Activated CD4-positive, alpha-beta T cell treated with anti-CD3 and anti-CD28 coated beads, Interleukin-2, amount 50 U/mL, for 24 hours (primary cell): ENCODE measurements at places on chromosomes 3 and 15.

GRCh38 chr3:3551981-3552380 lies 247.2 kb upstream of the LRRN1 start:
- DNase-seq, result no peak

- DNase-seq, result no peak
These were observed 21.0 kb downstream of the PTH1R start for GRCh38 chr3:46898321-46899150.

- no peak for DNase-seq
These were observed 152.0 kb downstream of the ZBBX start for GRCh38 chr3:167228135-167228534.

GRCh38 chr3:174644287-174644686 lies 214.8 kb upstream of the NAALADL2 start:
- no peak for DNase-seq

GRCh38 chr3:45509038-45509767 lies 85.3 kb upstream of the LIMD1 start:
- DNase-seq, result no peak

GRCh38 chr3:180630371-180630770 lies 28.4 kb downstream of the TTC14 start:
- DNase-seq, result no peak

- no peak for DNase-seq
These were observed 176.6 kb downstream of the KLF13 start for GRCh38 chr15:31503256-31503655.

DNA sequence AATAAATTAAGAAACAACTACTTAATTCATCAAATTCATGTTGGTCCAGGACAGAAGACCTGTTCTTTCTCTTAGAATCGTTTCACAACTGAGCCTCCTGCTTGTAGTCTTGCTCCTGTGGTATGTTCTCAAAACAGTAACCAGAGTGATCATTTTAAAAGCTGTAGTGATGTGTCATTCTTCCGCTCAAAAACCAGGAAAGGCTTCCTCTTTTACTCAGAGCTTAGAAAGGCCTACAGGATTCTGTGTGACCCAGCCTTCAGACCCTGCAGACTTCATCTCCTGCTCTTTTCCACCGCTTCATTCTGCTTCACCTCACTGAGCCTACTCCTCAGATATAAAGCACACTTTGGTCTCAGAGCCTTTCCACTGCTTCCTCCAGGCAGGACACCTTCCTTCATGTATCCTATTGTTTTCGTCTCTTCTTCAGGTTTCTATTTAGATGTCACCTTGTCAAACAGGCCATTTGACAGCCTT lies 22.7 kb downstream of the ST6GAL1 start:
- DNase-seq, result no peak

DNA sequence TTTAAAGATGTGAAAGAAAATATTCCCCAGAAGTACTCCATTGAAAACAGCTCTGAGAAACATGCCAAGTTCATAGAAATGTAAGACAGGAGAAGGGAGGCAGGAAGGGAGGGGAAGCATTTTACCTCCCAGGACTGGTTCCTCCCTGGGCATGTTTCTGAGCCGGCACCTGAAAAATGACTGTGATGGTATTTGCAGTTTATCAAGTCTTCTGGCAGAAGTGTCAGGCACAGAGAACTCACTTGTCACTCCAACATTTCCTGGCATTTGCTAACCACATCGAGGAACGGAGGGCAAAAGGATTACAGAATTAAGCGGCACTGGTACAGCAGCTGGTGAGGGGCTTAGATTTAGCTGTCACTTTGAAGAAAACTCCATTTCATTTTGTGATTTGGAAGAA lies 1054.0 kb downstream of the TUSC7 start:
- no peak for DNase-seq

- DNase-seq, result no peak
These were observed 235.0 kb downstream of the ADAMTS17 start for GRCh38 chr15:100106732-100107131.

DNA sequence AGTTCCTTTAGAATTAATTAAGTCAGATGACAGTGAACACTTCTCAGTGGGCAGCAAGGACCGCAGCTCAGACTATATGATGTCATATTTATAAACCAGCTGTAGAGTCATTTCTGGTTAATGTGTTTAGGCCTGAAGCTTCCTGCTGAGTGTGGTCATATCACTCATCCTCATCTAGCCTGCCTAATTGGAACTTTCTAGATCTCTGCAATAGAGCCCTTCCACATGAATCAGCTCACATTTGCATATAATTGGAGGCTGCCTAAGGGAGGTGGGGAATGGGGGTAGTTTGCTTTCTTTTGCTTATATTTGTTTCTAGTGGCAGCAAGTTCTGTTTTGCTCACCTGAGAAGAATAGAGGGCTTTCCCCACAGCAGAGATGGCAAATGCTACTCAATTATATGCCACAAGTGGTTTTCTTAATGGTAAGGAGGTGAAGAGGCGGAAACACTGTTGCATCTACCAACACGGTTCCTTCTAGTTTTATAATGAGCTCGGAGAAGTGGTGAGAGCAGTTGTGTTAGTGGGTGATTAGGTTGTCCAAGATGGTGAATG lies 148.1 kb downstream of the KLHL25 start:
- no peak for DNase-seq

DNA sequence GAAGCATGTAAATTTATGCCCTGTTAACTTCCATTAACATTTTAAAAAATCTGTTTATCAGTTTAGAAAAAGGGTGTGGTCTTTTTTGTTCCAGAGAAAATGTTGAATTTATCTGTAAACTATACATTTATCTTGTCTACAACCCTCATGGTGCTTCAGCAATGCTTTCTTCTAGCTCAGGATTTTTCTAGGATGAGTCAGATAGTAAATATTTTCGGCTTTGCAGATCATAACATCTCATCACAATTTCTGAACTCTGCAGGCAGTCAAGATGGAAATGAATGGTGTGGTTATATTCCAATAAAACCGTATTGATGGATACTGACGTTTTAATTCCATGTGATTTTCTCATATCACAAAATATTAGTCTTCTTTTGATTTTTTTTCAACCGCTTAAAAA lies 70.5 kb upstream of the FOXB1 start:
- DNase-seq, result no peak

GRCh38 chr3:100538339-100538706 lies 45.9 kb downstream of the TMEM45A start:
- no peak for DNase-seq

GRCh38 chr3:16818194-16818593 lies 66.6 kb upstream of the PLCL2 start:
- no peak for DNase-seq

GRCh38 chr3:20095470-20095869 lies 55.2 kb downstream of the KAT2B start:
- DNase-seq, result no peak

DNA sequence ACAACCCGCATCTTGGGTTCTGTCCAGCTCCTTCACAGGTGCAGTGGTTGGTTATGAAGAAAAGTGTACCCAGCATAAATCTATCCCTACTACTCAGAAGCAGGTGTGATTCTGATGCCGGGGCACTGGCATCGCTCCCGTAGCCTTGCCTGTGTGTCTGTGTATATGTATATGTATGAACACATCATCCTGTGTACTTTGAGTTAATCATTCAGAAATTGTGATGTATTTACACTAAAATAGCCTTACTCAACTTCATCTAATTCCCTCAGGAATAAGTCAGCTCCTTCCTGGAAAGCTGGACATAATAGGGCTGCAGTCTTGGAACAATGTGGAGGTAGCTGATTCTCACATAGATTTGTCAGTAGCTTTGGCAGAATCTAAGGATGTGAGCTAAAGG lies 6.7 kb upstream of the ZBED2 start:
- no peak for DNase-seq

DNA sequence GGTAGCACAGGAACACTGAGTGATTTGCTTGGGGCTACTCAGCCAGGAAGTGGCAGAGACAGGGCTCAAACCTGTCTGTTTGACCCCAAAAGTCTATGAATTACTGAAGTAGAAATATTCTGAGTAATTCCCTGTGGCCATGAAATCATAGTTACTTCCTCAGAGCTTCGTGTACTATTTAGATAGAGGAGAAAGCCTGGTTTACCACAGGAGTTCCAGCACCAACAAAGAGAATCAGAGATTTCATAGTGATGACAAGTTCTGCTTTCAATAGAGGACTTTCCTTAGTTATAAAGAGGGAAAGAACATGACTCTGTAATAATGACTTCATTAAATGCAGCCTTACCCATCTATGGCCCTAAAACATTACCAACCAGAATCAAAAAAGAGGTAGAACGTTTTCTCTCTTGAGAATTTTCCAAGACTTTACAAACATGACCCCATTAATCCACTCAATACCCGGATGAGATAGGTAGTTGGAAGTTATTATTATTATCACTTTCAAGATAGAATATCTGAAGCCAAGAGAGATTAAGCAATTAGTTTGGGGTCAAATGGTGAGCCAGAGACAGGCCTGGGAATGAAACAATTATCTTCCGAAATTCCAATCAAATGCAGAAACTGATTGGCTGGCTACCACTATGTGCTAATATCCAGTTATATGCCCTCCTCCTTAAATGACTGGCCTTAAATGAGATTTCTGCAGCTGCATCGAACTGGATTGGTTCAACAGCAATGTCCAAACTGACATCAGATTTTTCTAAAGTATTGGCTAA lies 13.6 kb upstream of the WNT5A start:
- DNase-seq, result no peak

- no peak for DNase-seq
These were observed 96.8 kb downstream of the ADAMTS17 start for GRCh38 chr15:100244796-100245486.
